Amniotic stem cell (primary cell): ENCODE measurements at places on chromosomes 5 and 9.

- DNase-seq = no peak
These were observed 5.5 kb downstream of the FSTL4 start for GRCh38 chr5:133606835-133607234.

- no peak for DNase-seq
These were observed 3.2 kb downstream of the ZNF618 start for GRCh38 chr9:113879318-113879717.

DNA sequence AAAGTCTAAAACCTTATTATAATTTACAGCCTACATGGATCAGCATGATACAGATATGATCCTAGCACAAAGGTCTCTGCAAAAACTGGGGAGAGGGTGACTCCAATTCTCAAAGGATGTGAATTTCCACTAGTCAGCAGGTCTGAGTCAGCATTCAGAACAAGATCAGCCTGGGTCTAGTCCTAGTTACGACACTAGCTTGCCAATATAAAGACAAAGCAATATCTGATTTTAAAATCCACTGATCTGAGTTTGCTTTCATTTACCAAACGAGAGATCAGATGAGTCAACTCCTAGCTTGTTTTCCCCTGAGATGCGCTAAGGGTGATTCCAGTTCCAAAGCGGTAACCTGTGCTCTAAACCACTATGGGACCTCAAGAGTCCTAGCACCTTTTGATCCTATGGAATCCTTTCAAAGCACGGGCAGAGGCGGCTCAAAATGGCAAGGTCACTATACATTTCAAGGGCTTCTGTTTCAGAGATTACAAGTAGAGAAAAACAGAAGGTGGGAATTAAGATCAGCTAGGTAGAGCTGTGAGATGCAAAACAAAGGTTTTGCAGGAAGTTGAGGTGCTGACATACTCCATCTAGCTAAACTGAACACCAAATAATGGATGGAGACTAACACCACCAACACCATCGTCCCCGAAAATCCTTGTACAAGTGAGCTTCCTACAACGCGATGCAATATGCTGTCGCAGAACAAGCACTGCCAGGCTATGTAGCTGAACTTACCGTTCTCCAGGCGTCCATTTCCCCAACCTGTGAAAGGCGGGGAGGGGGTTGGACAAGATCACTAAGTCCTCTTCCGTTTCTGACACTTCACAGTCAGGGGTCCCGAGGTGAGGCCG is 906 bp downstream of the SLC25A51 start:
- no peak for DNase-seq

- DNase-seq = no peak
These were observed 689 bp upstream of the GLRA1 start for GRCh38 chr5:151925340-151925739.

GRCh38 chr9:114538241-114538640 is 33.0 kb upstream of the WHRN start:
- DNase-seq = no peak

- peak; percentile 10 for DNase-seq
These were observed 13.6 kb downstream of the NIPAL4 start for GRCh38 chr5:157473383-157474320.

DNA sequence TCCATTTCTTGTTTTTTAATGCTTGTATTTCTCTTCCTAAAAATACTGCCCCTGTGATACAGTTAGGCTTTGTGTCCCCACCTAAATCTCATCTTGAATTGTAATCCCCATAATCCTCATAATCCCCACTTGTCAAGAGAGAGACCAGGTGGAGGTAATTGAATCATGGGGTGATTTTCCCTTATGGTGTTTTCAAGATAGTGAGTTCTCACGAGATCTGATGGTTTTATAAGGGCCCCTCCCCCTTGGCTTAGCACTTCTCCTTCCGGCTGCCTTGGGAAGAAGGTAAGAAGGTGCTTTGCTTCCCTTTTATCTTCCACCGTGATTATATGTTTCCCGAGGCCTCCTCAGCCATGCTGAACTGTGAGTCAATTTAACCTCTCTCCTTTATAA is 227.4 kb downstream of the MAN2A1 start:
- no peak for DNase-seq

- no peak for DNase-seq
These were observed 1.6 kb downstream of the MGAT4B start for GRCh38 chr5:179805070-179805528.

DNA sequence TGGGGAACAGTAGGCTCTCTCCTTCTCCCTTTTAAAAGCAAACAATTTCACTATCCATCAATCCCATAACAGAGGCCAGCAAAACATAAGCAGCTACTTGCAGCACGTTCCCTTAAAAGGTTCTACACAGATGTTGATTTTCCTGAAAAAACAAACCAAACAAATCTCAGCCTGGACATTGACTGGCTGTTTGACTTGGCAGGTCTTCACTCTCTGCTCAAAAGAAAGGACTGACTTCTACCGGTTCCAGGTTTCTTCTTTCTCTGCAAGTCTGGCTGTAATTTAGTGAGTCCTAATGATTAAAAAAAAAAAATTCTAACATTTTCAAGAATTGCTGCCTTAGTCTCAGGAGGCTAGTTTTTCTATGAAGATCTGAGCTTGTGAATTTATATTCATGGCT is 203.1 kb upstream of the EFNA5 start:
- no peak for DNase-seq

DNA sequence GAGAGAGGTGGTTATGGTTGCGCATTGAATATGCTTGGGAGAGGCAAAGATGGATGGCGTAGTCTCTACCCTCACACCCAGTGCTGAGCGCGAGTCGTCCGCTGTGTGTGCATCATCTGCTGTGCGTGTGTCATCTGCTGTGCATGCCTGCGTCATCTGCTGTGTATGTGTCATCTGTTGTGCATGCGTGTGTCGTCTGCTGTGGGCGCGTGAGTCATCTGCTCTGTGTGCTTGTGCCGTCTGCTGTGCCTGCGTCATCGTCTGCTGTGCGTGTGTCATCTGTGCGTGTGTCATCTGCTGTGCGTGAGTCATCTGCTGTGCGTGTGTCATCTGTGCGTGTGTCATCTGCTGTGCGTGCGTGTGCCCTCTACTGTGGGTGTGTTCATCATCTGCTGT is 68.0 kb upstream of the IRX4 start:
- no peak for DNase-seq

GRCh38 chr9:70829591-70830265 is 291.7 kb downstream of the TRPM3 start:
- no peak for DNase-seq

DNA sequence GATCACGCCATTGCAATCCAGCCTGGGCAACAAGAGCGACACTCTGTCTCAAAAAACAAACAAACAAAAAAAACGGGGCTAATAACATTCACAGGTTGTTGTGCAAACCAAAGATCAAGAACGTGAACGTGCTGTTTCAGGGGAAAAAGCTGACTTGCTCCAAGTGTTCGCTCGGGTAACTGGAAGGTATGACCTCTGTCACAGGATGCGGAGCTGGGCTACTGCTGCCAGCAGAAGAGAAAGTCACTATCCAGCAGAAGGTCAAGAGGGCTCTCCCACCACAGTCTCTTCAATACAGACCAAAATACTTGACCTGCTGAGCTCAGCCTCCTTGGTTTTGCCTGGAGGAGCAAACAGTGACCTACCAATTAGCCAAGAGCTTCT is 59.7 kb downstream of the ABCA1 start:
- DNase-seq = no peak

GRCh38 chr9:134891713-134892112 is 11.1 kb downstream of the FCN2 start:
- DNase-seq = no peak

DNA sequence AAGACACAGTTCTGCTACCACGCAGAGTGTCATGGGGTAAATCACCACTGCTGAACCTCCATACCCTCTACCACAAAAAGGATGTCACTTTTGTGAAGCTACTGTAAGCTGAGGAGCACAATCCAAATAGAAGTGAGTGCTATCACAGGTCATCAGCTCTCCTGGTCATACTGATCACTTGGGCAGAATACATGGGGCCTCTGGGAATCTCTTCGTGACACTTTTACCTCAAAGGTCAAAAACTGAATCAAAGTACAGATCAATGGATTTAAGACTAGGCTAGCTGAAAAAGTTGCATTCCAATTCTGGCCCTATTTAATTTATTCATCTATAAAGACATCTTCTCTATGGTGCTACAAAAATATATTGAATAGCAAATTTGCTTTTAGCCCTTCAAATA is 115.5 kb downstream of the MPDZ start:
- DNase-seq = no peak

DNA sequence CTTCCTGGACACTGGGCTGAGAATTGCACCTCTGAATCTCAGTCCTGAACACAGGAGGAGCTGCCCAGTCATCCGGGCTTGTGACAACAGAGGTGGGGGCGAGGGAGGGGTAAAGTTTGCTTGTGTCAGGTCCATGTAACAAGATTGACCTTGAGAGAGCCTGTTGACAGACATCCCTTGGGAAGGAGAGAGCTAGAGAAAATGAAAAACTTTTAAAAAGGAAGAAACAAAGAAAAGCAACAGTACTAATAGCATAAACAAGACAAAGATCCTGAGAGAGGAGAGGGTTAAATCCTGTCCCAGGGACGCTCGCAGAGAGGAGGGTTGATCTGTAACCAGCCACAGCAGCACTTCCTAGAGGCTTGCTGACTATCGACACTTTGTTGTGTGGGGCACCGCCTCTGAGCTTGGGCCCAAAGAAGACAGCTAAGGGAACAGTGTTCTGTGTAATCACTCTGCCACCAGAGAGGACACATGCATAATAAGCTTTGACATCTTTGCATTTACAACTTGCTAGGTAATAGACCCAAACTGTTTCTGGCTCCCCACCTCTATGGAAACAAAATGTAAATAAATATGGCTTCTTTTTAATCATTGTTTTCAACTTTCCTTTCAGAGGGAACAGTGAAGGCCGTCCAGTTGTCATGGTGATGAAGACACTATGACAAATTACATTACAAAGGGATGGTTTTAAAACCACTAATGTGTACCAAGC is 363.7 kb downstream of the CSNK1G3 start:
- no peak for DNase-seq

DNA sequence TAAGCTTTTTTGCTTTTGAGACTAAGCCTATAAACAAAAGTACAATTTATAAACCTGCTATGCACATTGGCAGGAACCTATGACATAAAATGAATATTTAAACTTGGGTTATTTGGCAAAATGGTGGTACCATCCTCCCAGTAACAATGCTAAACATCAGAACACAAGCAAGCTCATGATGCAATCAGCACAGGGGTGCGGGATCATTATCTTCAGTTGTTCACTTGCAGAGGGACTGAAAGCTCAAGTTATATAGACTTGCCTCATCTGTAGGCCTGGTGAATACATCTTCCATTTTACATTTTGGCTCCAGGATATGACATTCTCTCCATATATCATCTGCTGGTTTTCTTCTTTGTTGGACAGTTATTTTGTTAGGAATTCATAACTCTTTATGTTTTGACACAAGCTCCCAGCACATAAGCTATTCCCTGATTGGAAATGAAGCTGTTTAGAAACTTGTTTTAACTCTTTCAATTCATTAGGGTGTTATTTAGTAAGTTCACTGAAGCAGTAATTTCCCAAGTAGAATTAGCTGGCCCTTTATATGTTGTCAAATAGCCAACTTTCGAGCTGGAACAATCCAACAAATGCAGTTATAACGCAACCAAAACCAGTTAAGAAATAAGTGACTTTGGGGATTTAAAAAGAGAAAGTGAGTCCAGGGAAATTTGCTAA is 124.7 kb upstream of the LIFR start:
- DNase-seq = no peak

DNA sequence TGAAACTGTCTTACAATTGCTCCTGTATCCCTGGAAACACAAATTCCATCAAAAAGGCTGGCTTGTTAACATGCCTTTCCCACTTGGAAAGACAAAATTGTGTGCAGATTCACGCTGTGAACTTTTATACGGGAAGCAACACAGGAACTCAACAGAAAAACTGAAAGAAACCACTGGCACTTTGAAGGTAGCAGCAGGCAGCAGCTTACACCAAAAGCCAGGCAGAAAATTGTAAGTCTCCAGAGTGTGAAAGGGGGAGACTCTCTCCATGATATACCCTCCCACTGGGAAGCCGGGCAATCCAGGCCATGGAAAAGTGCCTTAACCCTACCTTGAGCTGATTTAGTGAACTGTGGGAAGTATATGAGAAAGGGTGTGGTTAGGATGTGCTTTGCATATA is 943.7 kb downstream of the CDH18 start:
- DNase-seq = no peak

DNA sequence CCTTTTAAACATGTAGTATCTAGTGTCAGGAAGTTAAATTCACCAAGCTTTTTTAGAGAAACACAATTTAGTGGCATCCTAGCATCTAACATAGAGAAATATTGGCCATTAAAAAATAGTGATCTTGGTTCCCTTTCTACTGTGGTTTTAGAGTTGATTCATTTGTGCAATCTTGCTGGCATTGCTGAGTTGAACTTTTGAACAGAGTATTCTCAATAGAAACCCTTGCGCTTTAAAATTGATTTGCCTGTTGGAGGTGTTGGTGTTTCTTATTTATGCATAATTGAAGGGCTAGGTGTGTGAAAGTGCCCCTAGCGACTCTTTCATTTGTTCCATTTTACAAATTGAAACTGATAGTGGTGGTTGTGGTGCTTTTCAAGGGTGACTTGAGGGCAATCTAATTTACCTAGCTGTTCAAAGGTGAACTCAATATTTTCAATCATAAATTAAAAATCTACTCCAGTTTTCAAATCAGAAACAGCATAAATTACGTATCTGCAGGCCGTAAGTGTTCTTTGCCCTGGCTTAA is 73.0 kb upstream of the MPDZ start:
- DNase-seq = no peak

GRCh38 chr5:133111299-133111698 is 59.5 kb downstream of the HSPA4 start:
- peak; percentile 76 for DNase-seq

- DNase-seq = no peak
These were observed 800.8 kb upstream of the TYRP1 start for GRCh38 chr9:11892401-11892800.

- no peak for DNase-seq
These were observed 602.2 kb downstream of the BNC2 start for GRCh38 chr9:16268067-16268881.

- peak; percentile 30 for DNase-seq
These were observed 14.7 kb upstream of the MED27 start for GRCh38 chr9:132094314-132094791.
